ENCODE measurements at places on chromosomes 12 and 14. TPM values are rescaled to one million over a fixed set of nuclear protein-coding genes. Genes with fewer than 3 reads are reported as not detected.

Gene FSCB
- total RNA-seq = not detected

Gene ARMH4
- not detected for total RNA-seq

DNA sequence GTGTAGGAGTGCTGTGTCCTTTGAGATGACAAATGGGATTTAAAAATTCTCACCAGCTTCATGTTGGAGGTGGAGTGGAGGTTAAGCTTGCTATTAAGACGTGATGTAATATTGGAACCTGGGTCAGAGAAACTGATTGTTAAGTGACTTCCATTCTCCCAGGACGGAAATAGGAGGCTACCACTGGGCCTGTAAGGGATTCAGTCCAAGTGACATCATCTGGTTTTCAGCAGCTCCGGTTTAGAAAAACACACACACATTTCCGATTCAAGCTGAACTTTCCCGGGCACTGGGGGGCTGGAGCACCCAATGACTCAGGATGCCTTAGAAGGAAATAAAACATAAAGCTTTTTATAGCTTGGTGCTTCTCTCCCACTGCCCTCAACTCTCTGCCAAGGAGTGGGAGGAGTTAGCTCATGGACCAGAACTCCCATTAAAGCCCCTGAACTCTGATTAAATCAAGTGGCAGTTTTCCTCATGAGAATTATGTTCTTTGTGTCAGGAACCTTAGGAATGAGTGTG lies 12.4 kb downstream of the CALM1 start:
- H3K4me1 ChIP-seq = peaks cover 7% of the 10 kb centered on the region
- H3K27me3 ChIP-seq = no peaks in the 10 kb centered on the region
- no peak overlapping the region for H3K4me3 ChIP-seq
- no peak for DNase-seq

DNA sequence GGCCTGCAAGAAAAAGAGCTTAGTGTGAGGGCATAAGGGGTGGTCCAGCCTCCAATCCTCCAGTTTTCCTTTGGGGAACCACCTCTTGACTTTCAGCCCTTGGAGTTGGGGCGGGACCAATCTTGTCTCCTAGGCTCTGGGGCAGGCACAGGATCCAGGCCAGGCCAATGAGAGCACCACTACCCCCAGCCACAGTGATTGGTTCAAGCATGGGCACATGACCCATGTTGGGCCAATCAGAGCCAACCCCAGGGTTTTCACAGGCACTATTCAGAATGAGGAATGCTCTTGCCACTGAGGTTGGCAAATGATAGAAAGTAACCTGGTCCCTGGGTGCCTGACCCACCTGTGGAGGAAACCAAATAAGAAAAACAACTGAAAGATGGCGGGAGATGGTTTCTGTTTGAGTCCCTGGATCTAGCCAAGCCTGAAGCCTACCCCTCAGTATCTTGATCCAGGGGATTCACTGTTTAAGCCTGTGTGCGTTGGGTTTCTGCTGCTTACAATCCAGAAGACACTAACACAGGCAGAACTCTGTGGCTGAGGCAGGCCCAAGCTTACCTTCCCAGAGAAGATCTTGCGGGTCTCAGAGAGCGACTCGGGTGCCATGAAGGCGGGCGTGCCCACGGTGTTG lies 42.9 kb downstream of the P2RX4 start:
- no peak overlapping the region for H3K4me3 ChIP-seq
- DNase-seq = no peak

- H3K27ac ChIP-seq = peak overlapping the region; percentile 72
- H3K4me3 ChIP-seq = peak overlapping the region; percentile 7
- no peaks in the 10 kb centered on the region for H3K27me3 ChIP-seq
- no peak for DNase-seq
- peaks cover 15% of the 10 kb centered on the region for H3K36me3 ChIP-seq
- peaks cover 16% of the 10 kb centered on the region for H3K4me1 ChIP-seq
These were observed 41.3 kb downstream of the BAZ1A start for GRCh38 chr14:34833549-34834523.
